ENCODE measurements at places on chromosomes 6 and 20. TPM values are rescaled to one million over a fixed set of nuclear protein-coding genes. Genes with fewer than 3 reads are reported as not detected.

Gene CGA
- total RNA-seq, result not detected

Gene ZNF311
- total RNA-seq, result 0.25 TPM

Gene C4B
- total RNA-seq, result 23.1 TPM

Gene CHMP4B
- total RNA-seq, result 95.5 TPM

Gene OR12D1
- total RNA-seq, result not detected

Gene CST2
- not detected for total RNA-seq

Gene RRAGD
- 6.4 TPM for total RNA-seq

Gene TREML2
- total RNA-seq, result not detected

Gene NHLRC1
- 0.74 TPM for total RNA-seq

Gene SPATA2
- 4.7 TPM for total RNA-seq

Gene BEND6
- 1.5 TPM for total RNA-seq

Gene ANGPT4
- 0.98 TPM for total RNA-seq

Gene MCCD1
- total RNA-seq, result not detected

Gene BPIFA1
- total RNA-seq, result not detected

Gene MYB
- 2.5 TPM for total RNA-seq

Gene ARMH2
- not detected for total RNA-seq

Gene FAXC
- total RNA-seq, result 6.6 TPM

Gene GRIK2
- 8.8 TPM for total RNA-seq

Gene CCN5
- 134 TPM for total RNA-seq

Gene PROCR
- total RNA-seq, result 104 TPM

Gene PLG
- total RNA-seq, result not detected

Gene THEMIS
- 5.6 TPM for total RNA-seq

Gene FBXO5
- 4.2 TPM for total RNA-seq

Gene HLA-DRB5
- 4.7 TPM for total RNA-seq

Gene ULBP1
- total RNA-seq, result not detected

Gene DPPA5
- not detected for total RNA-seq

Gene APOBEC2
- not detected for total RNA-seq

Gene TRIM26
- 35.4 TPM for total RNA-seq

Gene PXDC1
- total RNA-seq, result 75.9 TPM

Gene SLC17A3
- total RNA-seq, result not detected

Gene FITM2
- total RNA-seq, result 7.4 TPM
